ENCODE measurements at places on chromosomes 6 and 20.

GRCh38 chr6:105533301-105533700, 130.4 kb upstream of the PREP start:
- DNase-seq, result no peak

- DNase-seq, result no peak
Measured at GRCh38 chr6:80341330-80341729, 234.9 kb downstream of the BCKDHB start.

- DNase-seq, result no peak
Measured at GRCh38 chr6:130018744-130019325, 454 bp downstream of the L3MBTL3 start.

- DNase-seq, result no peak
Measured at GRCh38 chr6:33886673-33887144, 82.9 kb upstream of the MLN start.

DNA sequence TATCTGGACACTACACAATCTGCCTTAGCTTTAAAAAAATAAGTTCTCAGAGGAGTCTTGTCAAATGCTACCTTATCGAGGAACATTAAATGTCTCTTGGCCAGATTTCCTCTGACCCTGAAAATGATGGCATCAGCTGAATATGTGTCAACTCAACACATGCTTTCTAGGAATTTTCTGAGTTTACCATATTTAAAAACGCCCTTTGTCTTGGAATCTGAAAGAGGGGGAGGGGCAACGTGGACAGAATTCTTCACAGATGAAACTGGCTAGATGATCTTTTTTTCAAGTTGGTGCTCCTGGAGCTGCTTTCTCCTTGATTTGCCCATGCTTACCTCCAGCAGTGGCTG, 5.1 kb downstream of the SOX4 start:
- DNase-seq, result no peak

- no peak for DNase-seq
Measured at GRCh38 chr6:113976806-113977205, 5.9 kb upstream of the HDAC2 start.

GRCh38 chr6:21898107-21898796, 304.7 kb downstream of the SOX4 start:
- DNase-seq, result no peak

- DNase-seq, result no peak
Measured at GRCh38 chr6:43901733-43902230, 131.8 kb downstream of the VEGFA start.

DNA sequence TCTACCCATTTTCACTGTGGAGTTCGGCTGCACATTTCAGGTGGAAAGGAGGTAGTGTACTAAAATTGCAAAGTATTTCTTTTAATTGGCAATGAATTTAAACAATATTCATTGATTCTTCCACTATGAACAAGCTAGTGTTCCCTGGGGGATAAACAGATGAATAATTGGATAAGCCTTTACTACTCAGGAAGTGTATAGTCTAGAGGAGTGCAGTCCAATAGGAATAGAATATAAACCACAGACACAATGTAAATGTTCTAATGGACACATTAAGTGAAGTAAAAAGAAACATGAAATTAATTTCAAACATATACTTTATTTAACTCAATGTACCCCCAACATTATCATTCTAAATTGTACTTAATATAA, 28.7 kb downstream of the SGK1 start:
- DNase-seq, result no peak

DNA sequence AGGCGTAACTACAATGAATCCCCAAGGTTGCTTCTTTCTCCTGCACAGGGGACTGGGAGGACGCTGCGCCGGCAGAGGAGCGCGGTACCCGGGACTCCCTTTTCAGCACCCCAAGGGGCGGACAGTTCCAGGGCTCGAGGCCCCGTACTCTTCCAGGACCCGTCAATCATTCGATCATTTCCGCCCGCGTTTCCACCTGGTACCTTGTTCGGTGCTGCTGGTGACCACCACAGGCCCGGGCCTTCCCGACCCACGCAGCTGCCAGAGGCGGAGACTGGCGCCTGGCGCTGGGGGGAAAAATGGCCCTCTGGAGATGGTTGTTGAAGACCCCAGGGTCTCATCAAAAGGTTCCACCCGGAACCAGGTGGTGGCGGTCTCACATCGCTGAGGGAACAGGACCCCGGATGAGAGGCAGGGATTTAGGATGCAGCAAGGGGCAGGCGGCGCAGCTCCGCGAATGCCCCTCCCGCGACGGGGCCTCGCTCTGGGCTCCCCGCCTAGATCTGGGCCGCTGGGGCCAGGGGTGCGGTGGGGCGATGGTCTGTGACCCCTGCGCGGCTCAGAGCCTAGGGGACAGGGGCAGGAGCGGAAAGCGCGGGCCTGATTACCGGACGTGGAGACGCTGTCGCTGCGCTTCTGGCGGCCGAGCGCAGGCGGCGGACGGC, 744 bp downstream of the VSX1 start:
- peak; percentile 30 for DNase-seq

DNA sequence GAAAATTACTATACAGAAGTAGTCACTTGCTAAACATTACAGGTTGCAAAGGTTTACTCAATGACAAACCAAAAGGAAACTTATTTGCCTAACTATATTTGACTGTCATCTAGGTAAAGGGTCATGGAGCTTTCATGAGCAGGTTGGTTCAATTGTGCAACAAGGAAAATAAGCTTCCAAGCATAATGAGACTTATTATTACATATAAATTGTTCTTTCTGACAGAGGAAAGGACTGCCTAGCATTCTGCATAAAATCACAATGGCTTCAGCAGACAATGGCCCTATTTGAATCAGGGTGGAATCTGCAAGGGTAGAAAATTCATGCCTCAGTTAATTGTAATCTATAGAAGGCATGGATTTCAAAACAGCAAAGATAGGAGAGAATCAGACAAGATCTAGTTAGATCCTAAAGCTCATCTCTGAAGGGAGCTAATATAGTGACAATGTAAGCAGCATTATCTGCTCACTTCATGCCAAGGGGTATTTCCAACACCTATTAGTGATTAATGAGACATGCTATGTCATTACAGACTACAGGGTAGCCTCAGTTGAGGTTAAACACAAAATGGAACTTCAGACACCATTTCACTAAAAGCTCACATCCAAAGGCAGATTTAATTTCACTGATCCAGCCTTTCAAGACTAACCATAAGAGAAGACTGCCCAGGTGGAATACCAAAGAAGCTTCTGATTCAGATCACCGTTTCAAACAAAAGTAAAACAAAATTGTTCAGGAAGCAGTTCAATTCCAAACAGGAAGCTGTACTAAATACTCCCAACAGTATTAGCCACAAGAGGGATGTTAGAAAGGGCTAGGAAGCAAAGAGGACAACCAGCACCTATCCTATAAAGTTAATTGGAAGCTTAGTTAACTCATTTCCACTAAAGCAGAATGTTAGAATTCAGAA, 8.5 kb downstream of the STAU1 start:
- no peak for DNase-seq

DNA sequence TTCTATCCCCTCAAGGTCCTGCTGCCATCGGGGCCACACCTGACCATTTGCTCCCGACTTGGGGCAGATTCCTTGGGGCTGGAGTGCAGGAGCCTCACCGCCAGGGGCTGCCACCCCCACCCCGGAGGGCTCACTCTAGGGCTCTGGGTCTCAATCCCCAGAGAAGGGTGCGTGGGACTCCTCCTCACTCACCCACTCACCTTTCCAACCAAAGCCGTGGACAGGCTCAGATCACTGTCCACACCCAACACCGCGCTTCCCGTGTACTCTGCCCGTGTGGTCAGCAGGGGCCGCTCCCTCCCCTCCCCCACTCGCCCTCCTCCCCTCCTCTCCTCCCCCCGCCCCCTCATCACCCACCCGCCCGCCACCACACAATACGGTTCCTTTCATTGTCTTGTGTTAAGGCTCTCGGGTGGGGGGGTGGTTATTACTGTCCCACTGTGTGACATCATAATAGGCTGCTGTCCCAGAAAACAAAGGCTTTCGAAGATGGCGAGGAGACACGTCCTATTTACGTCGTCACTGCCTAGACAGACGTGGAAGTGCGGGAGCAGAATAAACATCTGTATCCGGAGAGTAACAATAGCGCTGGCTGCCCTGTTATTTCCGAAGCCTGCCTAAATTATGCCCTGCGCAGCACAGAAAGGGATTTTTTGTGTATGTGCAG, 85.8 kb downstream of the YTHDF1 start:
- DNase-seq, result no peak

Data from NCI-H1092 (cell line).